NCI-H2171 treated with DMSO at 0.1 percent for 48 hours (cell line): ENCODE measurements at places on chromosomes 2 and 18.

DNA sequence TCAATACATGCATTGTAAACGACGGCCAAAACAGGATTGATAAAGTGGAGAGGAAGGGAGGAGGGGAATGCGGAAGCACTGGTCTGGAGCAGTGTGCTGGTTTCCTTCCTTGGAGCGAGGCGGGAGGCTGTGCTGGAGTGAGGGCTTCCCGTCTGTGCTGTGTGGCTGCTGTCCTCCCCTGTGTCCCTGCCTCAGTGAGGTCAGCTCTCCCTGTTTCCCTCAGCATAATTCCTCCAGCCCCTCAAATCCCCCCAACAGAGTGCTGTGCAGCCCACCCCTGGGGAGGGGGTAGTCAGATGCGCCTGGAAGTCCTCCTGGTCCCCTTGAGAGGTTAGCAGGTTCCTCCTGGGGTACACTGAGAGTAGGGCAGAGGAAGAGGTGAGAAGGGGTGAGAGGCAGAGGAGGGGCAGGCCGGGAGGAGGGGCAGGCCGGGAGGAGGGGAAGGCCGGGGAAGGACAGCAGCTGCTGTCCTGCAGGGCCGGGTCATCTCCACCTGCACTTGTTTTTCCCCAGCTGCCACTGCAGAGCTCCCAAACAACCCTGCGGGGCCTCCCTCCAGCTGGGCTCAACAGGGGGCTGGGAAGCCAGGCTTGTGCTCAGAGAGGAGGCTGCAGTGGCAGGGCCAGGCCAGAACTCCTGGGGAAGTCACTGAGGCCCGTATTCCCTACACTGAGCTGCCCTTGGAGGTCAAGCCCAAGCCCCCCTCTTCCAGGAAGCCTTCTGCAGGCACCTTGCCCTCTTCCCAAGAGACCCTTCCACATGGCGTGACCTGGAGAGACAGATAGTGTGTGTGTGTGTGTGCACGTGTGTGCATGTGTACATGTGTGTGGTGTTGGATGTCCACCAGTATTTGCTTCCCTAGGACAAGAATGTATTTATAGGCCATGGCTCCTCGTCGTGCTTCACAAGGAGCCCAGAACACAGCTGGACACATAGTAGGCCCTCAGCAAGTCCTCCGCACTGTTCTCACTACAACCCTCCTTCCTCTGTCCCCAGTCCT, 13.2 kb upstream of the ATP6V1B1 start:
- no peak for DNase-seq

GRCh38 chr2:189150033-189150432, 29.5 kb downstream of the COL5A2 start:
- no peak for DNase-seq

GRCh38 chr2:188524519-188525113, 232.9 kb downstream of the GULP1 start:
- peak; percentile 42 for DNase-seq

- no peak for DNase-seq
These were observed 53.8 kb downstream of the SEMA4F start for GRCh38 chr2:74707837-74708236.

DNA sequence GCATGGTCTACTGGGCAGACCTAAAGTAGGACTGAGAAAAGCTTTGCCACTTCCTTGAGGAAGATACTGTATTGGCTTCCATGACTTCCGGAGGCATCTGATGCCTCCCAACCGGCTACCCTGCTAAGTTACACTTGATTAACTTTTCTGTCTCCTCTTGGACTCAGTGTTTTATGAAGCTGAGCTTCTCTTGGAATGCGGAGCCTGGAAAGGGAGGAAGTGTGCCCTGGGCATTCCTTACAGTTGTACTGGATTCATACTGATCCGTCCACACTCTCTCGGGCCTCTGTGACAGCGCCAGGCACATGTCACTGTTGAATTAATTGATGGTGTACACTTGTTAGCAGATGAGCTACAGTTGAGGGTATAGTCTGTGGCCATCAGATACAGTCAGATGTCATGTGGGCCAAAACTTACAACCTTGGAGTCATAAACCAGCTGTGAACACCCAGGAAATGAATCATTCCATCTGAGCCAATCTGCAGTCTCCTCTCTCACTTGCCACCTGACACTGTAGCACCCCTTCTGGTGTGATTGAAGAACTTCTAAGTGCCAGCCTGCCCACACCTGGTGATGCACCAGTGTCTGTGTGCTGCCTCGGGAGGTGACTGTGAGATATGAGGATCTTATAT, 122.5 kb downstream of the FHOD3 start:
- DNase-seq, result peak; percentile 32

- no peak for DNase-seq
These were observed 36.1 kb upstream of the NDUFV2 start for GRCh38 chr18:9066358-9066757.

- DNase-seq, result no peak
These were observed 230.9 kb upstream of the ZSWIM2 start for GRCh38 chr2:187079901-187080300.

GRCh38 chr2:26325851-26326250, 20.1 kb upstream of the SELENOI start:
- DNase-seq, result no peak
